ENCODE measurements at places on chromosomes 16 and 17. TPM values are rescaled to one million over a fixed set of nuclear protein-coding genes. Genes with fewer than 3 reads are reported as not detected.

DNA sequence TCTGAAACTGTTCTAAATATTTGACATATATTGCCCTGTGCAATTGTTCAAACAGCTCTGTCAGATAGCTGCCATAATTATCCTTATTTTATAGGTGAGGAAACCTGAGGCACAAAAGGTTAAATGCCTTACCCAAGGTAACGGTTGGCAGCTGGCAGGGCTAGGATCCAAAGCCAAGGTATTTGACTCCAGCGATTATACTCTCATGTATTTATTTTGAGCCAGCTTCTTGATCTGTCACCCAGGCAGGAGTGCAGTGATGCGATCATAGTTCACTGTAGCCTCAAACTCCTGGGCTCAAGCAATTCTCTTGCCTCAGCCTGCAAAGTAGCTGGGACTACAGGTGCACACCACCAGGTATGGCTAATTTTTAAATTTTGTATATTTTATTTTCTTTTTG, 7.2 kb downstream of the ENO3 start:
- no peak for DNase-seq

- DNase-seq, result no peak
Observed at GRCh38 chr17:29565643-29566472, 979 bp downstream of the ABHD15 start.

DNA sequence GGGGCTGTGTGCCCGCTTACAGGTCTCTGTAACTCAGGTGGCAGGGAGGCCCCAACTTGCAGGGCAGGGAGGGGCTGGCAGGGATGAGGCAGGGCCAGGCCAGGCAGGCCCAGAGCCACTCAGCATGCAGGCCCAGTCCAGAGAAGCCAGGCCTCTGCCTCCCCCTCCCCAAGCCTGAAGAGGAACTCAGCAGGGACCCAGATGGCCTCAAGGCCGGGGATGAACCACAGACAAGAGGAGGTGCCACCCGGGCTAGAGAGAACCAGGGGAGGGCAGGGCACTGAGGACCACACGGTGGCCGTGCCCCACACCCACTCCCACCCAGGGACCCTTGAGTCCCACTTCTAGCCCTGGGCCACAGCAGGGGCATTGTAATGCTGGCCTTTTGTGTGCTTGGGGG, 29.8 kb upstream of the EIF1 start:
- DNase-seq, result no peak

The BHLHA9 gene
- total RNA-seq, result not detected

DNA sequence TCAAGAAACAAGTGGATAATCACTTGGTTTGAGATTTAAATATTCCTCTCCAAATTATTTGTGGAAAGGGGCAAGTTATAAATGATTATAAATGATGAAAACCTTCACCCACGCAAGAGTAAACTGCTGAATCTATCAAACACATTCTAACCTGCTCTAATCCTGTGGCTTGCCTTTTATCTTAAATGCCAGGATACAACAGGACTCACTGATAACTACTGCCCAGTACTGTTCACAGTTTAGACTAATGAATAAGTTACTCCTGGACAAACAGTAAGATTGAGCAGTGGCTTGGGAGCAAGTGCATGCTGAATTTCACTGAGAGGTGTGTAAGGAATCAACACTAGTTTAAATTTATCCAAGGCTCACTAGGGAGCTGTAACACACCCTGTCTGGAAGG, 31.1 kb downstream of the IGF2BP1 start:
- DNase-seq, result no peak

Data from M059J (cell line).